ENCODE measurements at places on chromosomes 1 and 21. TPM values are rescaled to one million over a fixed set of nuclear protein-coding genes. Genes with fewer than 3 reads are reported as not detected.

GRCh38 chr1:9580942-9581341, 7.8 kb upstream of the TMEM201 start:
- H3K27ac ChIP-seq, result no peak overlapping the region
- H3K4me3 ChIP-seq, result no peak overlapping the region
- H3K4me1 ChIP-seq, result no peaks in the 10 kb centered on the region
- no peaks in the 10 kb centered on the region for H3K27me3 ChIP-seq

DNA sequence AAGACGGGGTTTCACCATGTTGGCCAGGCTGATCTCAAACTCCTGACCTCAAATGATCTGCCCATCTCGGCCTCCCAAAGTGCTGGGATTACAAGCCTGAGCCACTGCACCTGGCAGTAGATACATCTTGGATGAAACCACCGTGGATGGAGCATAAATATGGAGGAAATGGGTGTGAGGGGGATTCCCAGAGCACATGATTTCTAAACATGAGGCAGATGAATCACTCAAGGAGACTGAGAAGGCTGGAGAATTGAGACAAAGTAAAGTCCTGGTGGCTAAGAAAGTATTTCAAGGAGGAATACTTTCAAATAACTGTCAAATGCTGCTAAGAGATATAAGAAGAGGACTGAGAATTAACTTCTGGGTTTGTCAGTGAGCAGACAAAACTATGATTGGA, 5.4 kb upstream of the PGBD5 start:
- H3K36me3 ChIP-seq, result 0 out of 2 replicates have a peak, but pooled peaks cover under 1% of the 10 kb centered on the region
- no peaks in the 10 kb centered on the region for H3K27me3 ChIP-seq
- no peak overlapping the region for H3K27ac ChIP-seq
- H3K4me1 ChIP-seq, result peaks cover 8% of the 10 kb centered on the region
- DNase-seq, result no peak

DNA sequence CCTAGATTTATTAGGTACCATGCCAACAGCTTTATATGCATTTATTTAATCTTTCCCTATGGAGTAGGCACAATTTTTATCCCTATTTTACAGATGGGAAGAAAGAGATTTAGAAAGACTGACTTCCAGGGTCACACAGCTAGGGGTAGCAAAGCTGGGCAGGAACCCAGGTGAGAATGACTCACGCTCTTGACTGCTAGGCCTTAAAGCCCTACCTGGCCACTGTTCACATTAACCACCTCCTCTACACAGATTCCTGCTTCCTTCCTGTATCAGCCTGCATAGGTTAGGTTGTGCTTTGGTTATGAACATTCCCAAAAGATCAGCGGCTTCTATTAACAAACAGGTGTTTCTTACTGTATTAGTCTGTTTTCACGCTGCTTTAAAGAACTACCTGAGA, 53.2 kb downstream of the DNAJC6 start:
- no peak overlapping the region for H3K4me3 ChIP-seq
- no peaks in the 10 kb centered on the region for H3K27me3 ChIP-seq
- H3K4me1 ChIP-seq, result peaks cover 5% of the 10 kb centered on the region

- H3K4me3 ChIP-seq, result peak overlapping the region; percentile 72
- H3K27ac ChIP-seq, result no peak overlapping the region
- peaks cover 8% of the 10 kb centered on the region for H3K27me3 ChIP-seq
- H3K4me1 ChIP-seq, result no peaks in the 10 kb centered on the region
- peak; percentile 57 for DNase-seq
- no peaks in the 10 kb centered on the region for H3K36me3 ChIP-seq
Measured at GRCh38 chr21:42234464-42235241, 15.7 kb downstream of the ABCG1 start.

DNA sequence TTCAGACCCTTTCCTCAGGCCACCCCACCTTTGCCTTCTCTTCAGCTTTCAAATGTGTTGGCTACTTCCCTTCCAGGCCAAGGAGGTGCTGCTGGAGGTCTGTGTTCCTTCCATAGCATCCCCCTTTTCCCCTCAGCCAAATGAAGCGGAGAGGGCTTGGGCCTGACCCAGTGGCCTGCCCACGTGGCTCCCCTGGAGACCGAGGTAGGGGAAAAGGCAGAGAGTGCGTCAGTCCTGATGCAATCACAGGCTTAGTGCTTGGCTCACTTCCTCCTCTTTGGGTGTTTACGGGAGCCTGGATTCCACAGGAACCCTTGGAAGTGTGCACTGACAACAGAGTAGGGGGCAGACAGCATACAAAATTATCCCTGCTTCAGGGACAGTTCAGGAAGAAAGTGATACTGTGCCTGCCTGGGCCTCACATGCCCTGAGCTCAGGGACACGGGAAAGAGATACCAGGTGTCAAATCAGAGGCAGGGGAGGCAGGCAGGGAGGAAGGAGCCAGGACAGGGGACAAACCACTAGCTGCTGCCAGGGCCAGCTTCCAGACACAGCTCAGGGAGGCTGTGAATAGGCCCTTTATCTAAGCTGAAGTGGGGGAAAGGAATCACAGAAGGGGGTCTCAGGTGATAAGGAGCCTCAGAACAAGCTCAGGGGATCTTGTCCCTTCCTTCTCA, 16.6 kb upstream of the PTP4A2 start:
- peak; percentile 38 for DNase-seq
- no peaks in the 10 kb centered on the region for H3K27me3 ChIP-seq
- H3K27ac ChIP-seq, result no peak overlapping the region
- no peak overlapping the region for H3K4me3 ChIP-seq

GRCh38 chr1:236253918-236254637, 27.7 kb downstream of the ERO1B start:
- no peaks in the 10 kb centered on the region for H3K27me3 ChIP-seq
- H3K27ac ChIP-seq, result no peak overlapping the region
- H3K4me1 ChIP-seq, result no peaks in the 10 kb centered on the region

DNA sequence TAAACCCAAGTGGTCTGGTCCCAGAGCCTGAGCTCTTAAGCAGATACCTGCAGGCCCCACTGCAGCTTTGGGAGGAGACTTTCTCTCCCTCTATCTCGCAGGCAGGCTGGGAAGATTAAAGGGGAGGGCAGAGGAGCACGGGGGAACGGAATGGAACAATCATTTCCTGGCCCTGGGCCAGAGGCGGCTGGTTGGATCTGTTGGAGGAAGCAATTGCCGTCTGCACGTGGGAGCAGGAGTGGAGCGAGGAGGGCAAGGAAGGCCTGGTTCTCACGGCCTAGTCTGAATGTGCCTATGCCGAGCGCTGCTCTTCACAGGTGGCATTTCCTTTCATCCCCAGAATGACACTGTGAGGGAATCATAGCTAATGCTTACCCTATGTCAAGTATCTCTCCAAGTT, 23.7 kb downstream of the NKAIN1 start:
- no peaks in the 10 kb centered on the region for H3K36me3 ChIP-seq
- no peak overlapping the region for H3K27ac ChIP-seq
- H3K4me1 ChIP-seq, result no peaks in the 10 kb centered on the region
- H3K27me3 ChIP-seq, result no peaks in the 10 kb centered on the region

GRCh38 chr1:1869469-1869868, 21.4 kb downstream of the GNB1 start:
- no peak overlapping the region for H3K27ac ChIP-seq
- no peak overlapping the region for H3K4me3 ChIP-seq
- DNase-seq, result no peak
- no peaks in the 10 kb centered on the region for H3K4me1 ChIP-seq
- no peaks in the 10 kb centered on the region for H3K27me3 ChIP-seq
- H3K36me3 ChIP-seq, result peaks cover 50% of the 10 kb centered on the region

GRCh38 chr1:73813716-73814115, 384.3 kb downstream of the LRRIQ3 start:
- no peaks in the 10 kb centered on the region for H3K36me3 ChIP-seq
- H3K4me3 ChIP-seq, result no peak overlapping the region
- H3K27me3 ChIP-seq, result no peaks in the 10 kb centered on the region

DNA sequence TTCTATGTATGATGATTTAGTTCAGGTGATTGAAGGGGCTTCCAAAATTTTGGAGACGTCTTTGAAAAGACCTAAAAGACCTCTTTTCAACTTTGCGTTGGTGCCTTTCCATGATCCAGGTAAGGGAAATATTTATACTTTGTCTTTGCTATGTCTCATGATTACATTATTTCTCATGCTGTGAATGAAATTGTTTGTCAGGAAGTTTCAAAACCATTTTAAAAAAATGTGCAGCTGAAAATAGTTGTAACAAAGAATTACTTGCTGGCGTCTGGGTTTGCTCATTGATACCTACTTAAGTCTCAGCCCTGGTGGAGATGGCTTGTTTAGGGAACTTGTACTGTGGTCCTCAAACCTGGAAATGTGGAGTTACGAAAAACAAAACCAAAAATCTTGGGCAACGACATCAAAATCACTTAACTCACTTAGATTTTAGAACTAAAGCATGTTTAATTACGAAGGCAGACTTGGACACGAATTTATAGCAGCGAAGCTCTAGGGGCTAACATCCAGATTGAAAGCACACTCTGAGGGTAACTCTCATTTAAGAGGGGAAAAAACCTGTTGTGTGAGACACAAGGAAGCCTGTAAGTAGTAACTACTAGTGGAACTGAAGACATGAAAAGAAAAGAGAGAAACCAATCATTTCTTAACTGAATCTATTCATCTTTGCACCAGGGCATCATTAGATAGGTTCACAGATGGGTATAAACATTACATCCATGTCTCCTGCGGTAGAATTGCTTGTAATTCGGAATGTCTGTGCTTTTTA, 924 bp downstream of the HMCN1 start:
- peaks cover 3% of the 10 kb centered on the region for H3K36me3 ChIP-seq
- H3K27ac ChIP-seq, result no peak overlapping the region
- peak overlapping the region; percentile 85 for H3K4me3 ChIP-seq
- H3K4me1 ChIP-seq, result peaks cover 3% of the 10 kb centered on the region
- no peaks in the 10 kb centered on the region for H3K27me3 ChIP-seq

GRCh38 chr1:156705321-156705917, at the start of gene CRABP2:
CRABP2 (minus strand) TSS chr1:156705583; CDS start chr1:156705446, 137 bp downstream.
- peak within 1 kb of the TSS; percentile 74 for H3K4me3 ChIP-seq
- peaks cover 17% of the 10 kb centered on the region for H3K4me1 ChIP-seq
- peaks cover 3% of the 10 kb centered on the region for H3K27me3 ChIP-seq

DNA sequence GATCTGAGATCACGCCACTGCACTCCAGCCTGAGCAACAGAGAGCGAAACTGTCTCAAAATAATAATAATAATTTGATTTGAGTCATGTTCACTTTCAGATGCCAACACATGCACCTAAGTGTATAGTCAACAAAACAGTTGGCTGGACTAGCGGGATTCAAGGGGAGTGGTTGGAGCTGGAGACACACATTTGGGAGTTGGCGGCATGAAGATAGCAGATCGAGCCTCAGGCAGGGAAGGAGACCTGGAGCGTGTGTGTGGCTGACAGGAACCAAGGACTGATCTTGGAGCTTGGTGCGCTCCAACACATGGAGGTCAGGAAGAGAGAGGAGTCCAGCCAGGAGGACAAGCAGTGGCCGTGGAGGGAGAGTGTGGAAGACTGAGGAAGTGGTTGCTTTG, 14.6 kb upstream of the PGD start:
- H3K4me1 ChIP-seq, result no peaks in the 10 kb centered on the region
- H3K27me3 ChIP-seq, result no peaks in the 10 kb centered on the region
- DNase-seq, result no peak
- H3K27ac ChIP-seq, result no peak overlapping the region
- no peak overlapping the region for H3K4me3 ChIP-seq

DNA sequence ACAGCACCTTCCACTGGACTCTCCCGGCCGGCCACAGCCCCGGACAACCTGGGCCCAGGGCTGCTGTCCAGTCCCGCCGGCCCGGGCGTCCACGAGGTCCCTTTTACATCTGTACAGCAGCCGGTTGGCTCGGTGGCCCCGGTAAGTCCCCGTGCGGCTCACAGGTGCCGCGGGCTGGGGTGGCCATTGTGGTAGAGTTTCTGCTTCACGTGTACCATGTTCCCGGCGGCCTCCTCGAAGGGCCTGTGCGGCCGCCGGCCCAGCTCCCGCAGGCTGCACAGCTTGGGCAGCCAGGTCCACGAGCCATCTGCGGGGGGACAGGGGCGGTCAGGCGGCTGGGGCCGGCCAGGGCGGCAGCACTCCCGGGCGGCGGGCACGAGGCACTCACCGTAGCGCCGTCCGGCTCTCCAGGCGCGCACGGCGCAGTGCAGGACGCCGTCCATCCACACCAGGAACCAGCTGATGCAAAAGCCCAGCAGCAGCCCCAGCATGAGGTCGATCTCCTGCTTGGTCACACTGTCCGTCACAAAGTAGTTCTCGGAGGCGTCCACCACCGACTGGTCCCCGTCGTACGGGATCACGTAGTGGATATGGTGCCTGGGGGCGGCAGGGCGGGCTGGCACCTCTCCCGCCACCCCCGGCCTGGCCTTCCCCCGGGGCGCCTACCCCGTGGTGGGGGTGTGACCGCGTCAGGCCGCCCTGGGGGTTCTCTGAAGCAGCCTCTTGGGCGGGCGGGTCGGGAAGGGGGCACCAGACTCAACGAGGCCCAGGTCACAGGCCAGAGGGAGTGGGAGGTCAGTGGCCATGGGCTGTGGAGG, 5.0 kb downstream of the TMEM240 start:
- no peak overlapping the region for H3K4me3 ChIP-seq
- no peak overlapping the region for H3K27ac ChIP-seq
- peaks cover 8% of the 10 kb centered on the region for H3K36me3 ChIP-seq
- H3K4me1 ChIP-seq, result no peaks in the 10 kb centered on the region
- no peak for DNase-seq

- H3K27me3 ChIP-seq, result no peaks in the 10 kb centered on the region
- H3K4me1 ChIP-seq, result no peaks in the 10 kb centered on the region
- no peak for DNase-seq
- no peak overlapping the region for H3K4me3 ChIP-seq
Measured at GRCh38 chr1:206445911-206446356, 24.3 kb upstream of the IKBKE start.

- DNase-seq, result no peak
- no peak overlapping the region for H3K4me3 ChIP-seq
Measured at GRCh38 chr1:12450090-12450755, 167.8 kb downstream of the DHRS3 start.

- H3K27me3 ChIP-seq, result peaks cover 79% of the 10 kb centered on the region
- no peak for DNase-seq
- H3K4me3 ChIP-seq, result no peak overlapping the region
Measured at GRCh38 chr1:39681999-39682398, 9.2 kb downstream of the HPCAL4 start.

GRCh38 chr21:33754481-33754880, 112.2 kb downstream of the ITSN1 start:
- H3K27ac ChIP-seq, result no peak overlapping the region
- H3K4me3 ChIP-seq, result no peak overlapping the region
- H3K27me3 ChIP-seq, result no peaks in the 10 kb centered on the region
- no peaks in the 10 kb centered on the region for H3K4me1 ChIP-seq
- DNase-seq, result no peak

EFCAB14 gene
- total RNA-seq, result 42.2 TPM

FAM43B gene
- total RNA-seq, result 0.20 TPM

CENPF gene
- total RNA-seq, result 113 TPM

PTPRC gene
- not detected for total RNA-seq

ADAMTSL4 gene
- 6.1 TPM for total RNA-seq

ACBD6 gene
- total RNA-seq, result 51.4 TPM

SYCP1 gene
- not detected for total RNA-seq

PCP4L1 gene
- 0.83 TPM for total RNA-seq

NUF2 gene
- 25.2 TPM for total RNA-seq

RAB25 gene
- 42.8 TPM for total RNA-seq

RSPO1 gene
- total RNA-seq, result 0.33 TPM

MSH4 gene
- total RNA-seq, result 0.63 TPM

FMOD gene
- not detected for total RNA-seq

TIPRL gene
- 24.0 TPM for total RNA-seq
